ENCODE measurements at places on chromosomes 13 and 19.

DNA sequence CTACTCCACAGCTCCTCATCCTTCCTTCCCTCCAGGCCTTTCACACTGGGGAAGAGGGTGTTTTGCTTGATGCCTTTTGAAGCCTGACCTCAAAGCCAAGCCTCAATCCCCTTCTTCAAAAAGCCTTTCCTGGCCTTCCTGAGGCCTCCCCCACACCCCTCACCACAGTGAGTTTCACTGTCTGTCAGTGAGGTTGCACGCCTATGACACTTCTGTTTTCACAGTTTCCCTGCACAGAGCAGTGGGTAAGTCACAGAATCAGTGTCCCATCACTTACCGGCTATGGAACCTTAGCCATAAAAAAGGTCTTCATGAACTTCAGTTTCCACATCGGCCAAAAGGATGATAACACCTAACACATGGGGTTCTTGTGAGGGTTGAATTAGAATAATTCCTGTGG is 371.4 kb downstream of the UQCRFS1 start:
- DNase-seq = no peak

- no peak for DNase-seq
Observed at GRCh38 chr13:48978942-48979601, 3.4 kb downstream of the FNDC3A start.

GRCh38 chr19:35704218-35704617 is at the start of gene ZBTB32:
Gene ZBTB32 (plus strand): TSS chr19:35704558. CDS start chr19:35714627, 10,069 bp downstream.
- DNase-seq = no peak

DNA sequence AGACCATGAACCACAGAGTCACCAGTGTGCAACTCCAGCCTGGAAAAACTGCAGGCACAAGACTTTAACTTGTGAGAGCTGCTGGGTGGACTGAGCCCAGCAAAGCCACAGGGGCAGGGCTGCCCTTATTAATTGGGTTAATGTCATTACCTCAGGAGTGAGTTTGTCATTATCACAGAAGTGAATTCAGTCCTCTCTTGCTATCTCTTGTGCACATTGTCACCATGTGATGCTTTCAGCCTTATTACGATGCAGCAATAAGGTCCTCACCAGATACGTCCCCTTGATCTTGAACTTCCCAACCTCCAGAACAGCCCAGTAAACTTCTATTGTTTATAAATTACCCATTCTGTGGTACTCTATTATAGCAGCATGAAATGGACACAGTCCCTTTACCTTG is 158.1 kb downstream of the LHFPL6 start:
- DNase-seq = no peak

GRCh38 chr13:41107104-41107571 is 25.5 kb downstream of the KBTBD6 start:
- DNase-seq = no peak

- no peak for DNase-seq
Observed at GRCh38 chr13:96003304-96003703, 49.9 kb downstream of the UGGT2 start.

DNA sequence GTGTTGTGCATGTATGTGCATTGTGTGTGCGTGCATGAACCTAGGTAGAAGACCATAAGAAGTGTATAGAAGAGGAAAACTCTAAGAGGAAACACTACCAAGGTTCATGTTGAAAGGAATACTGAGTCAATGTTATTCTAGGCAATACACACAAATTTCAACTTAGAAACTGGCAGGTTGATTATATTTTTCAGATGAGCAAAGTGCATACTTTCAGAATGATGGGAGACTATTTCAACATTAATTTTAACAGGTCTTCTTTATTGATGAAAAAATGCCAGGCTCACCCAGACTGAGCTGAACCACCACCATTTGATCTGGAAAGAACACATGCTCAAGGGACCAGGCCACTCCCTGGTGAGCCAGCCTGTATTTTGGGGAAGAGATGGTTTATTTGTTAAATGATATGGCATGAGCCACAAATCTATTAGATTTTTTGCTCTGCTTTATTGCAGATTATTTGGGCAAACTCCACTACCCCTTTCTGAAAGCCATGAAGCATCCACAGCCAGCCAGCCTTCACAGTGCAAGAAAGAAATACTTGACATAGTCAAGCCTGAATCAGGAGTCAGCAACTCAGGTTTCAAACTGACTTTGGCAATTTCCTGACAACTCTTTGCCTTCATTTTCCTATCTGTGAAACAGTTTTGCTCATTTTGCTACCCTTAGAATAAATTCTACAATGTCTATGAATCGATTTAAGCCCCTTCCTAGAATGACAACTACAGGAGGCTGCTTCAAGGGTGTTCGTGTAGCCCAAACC is 368.9 kb downstream of the COG6 start:
- DNase-seq = no peak

- no peak for DNase-seq
Observed at GRCh38 chr13:59584761-59585670, 578.7 kb downstream of the DIAPH3 start.

DNA sequence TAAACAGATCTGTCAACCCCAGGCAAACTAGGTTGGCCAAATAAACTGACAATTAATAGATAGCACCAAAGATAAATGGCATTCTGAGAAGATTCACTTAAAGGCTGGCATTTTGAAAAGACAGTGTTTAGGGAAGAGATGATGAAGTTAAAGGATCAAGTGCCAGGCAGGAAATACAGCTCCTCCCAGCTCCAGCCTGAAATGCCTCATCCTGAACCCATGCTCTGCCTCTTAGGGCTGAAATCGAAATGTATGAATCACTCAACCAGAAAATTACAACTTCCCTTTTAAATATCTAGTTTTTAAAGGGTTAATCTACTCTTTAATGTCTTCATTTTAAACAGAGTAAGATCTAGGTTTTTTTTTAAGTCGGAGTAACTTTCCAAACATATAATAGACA is 171.2 kb upstream of the UBL3 start:
- DNase-seq = no peak

GRCh38 chr13:114152831-114153371 is 20.5 kb upstream of the RASA3 start:
- no peak for DNase-seq
